Hematopoietic multipotent progenitor cell treated with erythropoietin and hydrocortisone succinate and interleukin-3 and kit ligand, for 15 days (in vitro differentiated cells): ENCODE measurements at places on chromosomes 2 and 18.

GRCh38 chr2:10764096-10764785 lies 42.8 kb downstream of the ATP6V1C2 start:
- no peak for DNase-seq

DNA sequence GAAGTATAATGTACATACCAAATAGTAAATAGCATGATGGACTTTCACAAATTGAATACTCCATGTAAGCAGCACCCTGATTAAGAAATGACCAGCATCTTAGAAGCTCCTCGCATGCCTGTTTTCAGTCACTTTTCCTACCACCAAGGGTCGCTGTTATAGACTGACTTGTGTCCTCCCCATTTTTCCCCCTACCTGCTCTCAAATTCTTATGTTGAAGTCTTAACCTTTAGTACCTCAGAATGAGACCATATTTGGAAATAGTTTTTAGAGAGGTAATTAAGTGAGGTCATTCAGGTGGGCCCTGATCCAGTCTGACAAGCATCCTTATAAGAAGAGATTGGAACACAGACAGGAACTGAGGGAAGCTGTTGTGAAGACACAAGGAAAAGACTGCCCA lies 125.9 kb downstream of the LYPD6 start:
- DNase-seq: no peak

GRCh38 chr18:58505181-58505580 lies 123.7 kb downstream of the ALPK2 start:
- no peak for DNase-seq

- DNase-seq: no peak
Measured at GRCh38 chr2:145020694-145021093, 500.8 kb upstream of the ZEB2 start.

- no peak for DNase-seq
Measured at GRCh38 chr18:24534737-24535136, 74.3 kb downstream of the HRH4 start.

DNA sequence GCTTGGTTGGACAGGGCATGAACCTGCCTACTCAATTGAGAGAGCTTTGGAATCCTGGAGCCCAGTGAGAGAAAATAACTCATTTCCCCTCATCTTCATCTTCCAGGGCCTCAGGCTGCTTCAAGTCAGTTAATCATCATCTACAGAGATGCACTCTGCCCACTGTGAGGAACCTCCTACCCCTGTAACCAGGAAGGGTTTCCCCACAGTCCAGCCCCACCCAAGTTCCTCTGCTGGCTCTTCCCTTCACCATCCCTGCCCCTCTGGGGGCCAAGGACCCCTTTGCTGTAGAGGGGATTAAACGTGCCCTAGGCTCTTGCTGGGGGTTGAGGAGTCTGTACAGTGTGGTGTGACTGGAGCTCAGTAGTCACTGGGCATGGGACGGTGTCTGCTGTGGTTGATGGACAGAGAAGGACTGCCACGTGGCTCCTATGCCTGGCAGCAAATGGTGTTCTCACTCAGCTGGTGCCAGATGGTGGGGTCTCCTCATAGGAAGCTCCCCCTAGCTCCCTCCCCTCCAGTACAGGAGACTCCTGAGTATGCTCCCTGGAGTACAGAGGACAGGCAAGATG lies 29.5 kb upstream of the LGALSL start:
- no peak for DNase-seq

- peak; percentile 11 for DNase-seq
Measured at GRCh38 chr18:13680612-13681011, 45.7 kb downstream of the FAM210A start.

GRCh38 chr18:824179-824578 lies 12.1 kb upstream of the YES1 start:
- no peak for DNase-seq

GRCh38 chr2:105114551-105114950 lies 76.7 kb downstream of the MRPS9 start:
- DNase-seq: peak; percentile 52

- no peak for DNase-seq
Measured at GRCh38 chr2:70525032-70525431, 28.6 kb downstream of the TGFA start.

GRCh38 chr2:101518578-101519492 lies 43.9 kb upstream of the RFX8 start:
- DNase-seq: no peak

GRCh38 chr2:106975641-106976040 lies 89.7 kb upstream of the ST6GAL2 start:
- no peak for DNase-seq

DNA sequence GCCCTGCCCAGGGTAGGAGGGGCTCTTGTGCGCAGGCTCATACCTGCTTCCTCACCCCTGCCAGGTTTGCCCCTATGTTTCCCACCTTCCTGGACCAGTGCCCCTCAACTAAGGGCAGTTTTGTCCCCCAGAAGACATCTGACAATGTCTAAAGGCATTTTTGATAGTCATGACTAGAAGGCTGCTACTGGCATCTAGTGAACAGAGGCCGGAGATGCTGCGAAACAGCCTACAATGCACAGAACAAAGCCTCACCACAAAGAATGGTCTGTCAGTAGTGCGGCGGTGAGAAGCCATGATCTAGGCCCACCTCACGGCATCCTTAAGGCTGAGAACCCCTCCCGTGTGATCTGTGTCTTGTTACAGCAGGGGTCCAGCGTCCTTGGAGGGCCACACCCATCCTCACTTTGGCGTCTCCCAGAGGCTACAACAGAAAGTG lies 96.0 kb downstream of the TMEM17 start:
- DNase-seq: no peak

DNA sequence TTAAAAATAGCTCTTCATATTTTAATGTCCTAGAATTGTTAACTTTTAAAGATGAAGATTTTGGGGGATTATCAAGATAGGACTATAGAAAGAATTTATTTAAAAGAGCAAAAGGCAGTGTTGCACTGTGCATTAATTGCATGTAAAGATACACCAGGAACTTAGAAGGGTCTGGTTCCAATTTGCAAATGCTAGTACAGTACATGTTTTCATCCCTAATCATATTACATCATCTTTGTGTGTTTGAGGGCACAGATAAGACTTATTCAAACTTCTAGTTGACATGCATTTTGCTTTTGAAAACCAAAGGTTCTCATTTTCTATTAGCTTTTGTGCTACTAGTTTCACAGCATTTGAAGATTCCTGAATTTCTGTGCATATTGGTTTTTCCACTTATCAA lies 231.7 kb upstream of the LYPD1 start:
- no peak for DNase-seq

GRCh38 chr2:145273840-145274239 lies 753.9 kb upstream of the ZEB2 start:
- no peak for DNase-seq

DNA sequence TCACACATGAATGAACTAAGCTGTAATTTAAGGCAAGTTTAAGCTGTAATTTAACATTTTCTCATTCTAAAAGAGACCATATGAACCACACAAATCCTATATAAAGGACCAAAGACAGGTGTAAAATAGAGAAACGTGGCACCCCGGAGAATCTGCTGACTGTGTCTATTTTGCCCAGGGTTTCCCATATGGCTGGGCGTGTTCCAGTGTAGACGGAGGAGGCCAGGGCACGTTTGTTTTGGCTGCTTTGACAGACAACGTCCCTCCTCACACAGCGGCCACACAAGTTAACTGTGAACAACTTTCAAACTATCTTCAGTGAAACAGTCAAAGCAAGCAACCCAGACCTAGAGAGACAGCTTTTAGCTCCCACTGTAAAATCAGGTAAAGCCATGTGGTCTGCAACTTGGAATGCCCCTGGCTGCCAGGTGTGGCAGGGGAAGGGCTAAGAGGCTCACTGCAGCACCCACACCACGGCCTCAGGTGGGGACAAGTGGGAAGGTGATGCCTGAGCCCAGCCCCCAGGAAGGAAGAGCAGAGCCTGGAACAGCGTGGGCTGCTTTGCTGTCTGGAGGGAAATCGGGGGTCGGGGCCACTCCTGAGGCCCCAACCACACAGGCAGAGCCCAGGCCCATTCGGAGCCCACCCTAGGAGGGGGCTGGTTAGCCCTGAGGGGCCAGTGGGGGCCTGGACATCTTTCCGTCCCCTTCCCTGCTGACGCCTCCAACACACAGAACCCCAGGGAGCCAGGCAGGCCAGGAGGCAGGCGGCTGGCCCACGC lies 40.7 kb downstream of the SLC66A2 start:
- DNase-seq: no peak

GRCh38 chr2:216743781-216744180 lies 48.4 kb upstream of the IGFBP5 start:
- DNase-seq: no peak
